Fibroblast of skin of right biceps (primary cell): ENCODE measurements at places on chromosomes 5 and 9.

DNA sequence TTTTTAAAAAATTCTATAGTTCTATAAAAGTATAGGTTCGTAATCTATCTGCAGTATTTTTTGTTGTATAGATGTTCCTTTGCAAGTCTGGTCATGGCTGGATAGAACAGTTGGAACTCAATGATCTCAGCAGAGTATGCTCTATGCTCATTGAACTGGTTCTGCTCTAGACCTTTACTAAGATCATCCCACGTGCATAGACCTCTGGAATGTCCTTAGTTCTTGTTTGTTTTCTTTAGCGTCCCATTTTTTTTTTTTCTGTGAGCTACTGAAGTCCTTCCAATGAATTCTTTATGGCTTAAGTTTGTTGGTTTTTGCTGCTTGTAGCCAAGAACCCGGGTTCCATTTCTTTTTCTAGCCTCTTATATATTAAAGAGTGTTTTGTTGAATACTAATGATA is 3.5 kb downstream of the TMEM38B start:
- DNase-seq = no peak

DNA sequence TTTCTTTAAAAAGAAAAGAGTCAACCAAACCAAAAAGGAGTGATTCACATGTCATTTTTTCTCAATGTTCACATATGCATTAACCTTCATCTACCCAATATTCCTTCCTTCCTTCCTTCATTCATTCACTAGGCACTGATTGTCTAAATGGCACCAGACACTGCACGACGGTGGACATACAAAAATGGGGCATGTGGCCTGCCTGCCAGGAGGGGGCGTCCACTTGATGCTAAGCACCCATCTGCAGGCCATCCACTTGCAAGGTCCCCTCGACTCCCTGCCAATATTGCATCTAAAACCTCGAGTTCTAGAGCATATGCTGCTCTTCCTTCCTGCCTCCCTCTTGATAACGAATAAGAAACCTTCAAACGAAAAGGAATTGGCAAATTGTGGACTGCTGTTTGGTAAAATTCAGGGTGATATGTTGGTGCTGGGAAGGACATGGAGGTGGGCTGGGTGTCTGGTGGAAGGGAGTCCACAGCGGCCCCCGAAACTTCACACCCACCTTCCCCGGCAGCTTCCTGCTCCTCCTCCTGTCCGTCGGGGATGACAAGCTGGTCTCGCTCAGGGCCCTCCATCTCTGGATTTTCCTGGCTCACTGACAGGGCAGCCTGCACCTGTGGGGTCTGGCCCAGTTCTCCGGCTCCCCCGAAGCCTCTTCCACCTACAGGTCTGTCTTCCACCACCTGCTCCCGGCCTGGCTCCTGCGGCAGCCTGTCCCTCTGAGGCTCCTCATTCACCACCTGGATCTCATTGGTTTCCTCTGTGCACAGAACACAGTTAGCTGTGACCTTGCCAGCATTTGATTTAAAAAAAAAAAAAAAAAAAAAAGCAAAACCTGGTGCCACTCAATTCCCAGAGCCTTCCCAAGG is 64.3 kb downstream of the GOLM1 start:
- peak; percentile 46 for DNase-seq

DNA sequence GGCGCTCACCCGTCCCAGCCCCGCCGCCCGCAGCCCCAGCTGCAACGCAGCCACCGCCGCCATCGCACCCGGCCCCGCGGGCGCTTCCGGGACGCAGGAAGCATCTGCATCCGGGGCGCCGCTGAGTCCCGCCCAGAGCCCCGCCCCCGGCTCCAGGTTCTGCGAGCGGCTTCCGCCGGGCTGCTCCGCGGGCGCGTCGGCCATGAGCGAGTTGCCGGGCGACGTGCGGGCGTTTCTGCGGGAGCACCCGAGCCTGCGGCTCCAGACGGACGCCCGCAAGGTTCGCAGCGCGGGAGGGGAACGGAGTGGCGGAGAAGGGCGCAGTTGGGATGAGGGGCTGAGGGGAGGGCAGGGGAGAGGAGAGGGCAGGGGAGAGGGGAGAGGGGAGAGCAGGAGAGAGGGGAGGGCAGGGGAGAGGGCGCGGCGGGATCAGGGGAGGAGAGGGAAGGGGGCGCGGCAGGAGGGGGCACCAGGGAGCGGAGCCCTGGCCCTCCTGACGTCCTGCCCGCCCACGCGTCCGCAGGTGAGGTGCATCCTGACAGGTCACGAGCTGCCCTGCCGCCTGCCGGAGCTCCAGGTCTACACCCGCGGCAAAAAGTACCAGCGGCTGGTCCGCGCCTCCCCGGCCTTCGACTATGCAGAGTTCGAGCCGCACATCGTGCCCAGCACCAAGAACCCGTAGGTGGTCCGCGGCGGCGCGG is at the start of the genes SURF1 and SURF2:
Gene SURF1 (minus strand): TSS at position 97 of the 701 bp plus-strand sequence. CDS start 34 bp downstream, at position 63.
Gene SURF2 (plus strand): TSS at position 160 of the 701 bp plus-strand sequence. CDS start 43 bp downstream, at position 203.
- DNase-seq = peak; percentile 77

DNA sequence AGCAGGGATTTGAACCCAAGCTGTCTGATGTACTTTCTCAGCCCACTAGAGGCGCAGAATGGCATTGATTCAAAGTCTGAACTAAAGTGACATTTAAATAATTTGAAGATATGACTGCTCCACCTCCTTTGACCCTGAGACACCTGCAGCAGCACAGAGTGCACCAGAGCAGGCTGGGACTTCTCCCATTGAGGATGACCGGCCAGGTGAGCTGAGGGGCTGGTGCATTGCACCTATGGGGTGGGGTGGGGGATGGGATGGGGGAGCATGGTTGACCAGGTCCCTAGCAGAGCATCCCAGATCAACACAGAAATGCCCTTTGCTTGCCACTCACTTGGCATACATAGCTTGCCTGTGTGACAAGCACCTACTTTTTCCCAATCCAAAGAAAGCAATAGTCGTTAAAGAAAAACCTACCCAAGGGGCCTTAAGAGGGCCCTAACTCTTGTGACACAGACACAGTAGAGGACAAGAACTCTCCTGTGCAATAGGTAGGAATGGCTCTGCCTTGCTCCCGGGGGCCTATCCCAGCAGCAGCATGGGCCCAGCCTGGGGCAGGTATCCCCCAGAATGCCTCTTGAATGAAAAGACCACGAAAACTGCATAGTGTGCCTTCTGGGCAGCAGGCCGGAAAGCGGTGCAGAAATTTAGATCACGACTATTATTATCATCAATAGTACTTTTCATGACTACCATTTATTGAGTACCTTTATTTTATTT is 6.5 kb downstream of the SH3PXD2B start:
- no peak for DNase-seq

GRCh38 chr9:117184173-117184572 is 230.7 kb downstream of the ASTN2 start:
- DNase-seq = no peak

DNA sequence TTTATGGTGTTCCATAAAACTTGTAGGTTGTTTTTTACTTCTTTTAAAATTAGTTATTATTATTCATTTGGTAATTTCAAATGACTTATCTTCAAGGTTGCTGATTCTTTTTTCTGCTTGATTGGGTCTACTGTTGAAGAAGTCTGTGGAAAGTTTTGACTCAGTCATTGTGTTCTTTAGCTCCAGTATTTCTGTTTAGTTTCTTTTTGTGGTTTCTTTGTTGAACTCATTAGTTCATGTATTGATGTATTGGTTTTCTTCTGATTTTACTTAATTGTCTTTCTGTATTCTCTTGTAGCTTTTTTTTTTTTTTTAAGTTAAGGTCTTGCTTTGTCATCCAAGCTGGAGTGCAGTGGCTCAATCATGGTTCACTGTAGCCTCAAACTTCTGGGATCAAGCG is 345.4 kb upstream of the MEF2C start:
- no peak for DNase-seq

GRCh38 chr9:70411121-70411929 is 3.1 kb downstream of the KLF9 start:
- DNase-seq = peak; percentile 43

DNA sequence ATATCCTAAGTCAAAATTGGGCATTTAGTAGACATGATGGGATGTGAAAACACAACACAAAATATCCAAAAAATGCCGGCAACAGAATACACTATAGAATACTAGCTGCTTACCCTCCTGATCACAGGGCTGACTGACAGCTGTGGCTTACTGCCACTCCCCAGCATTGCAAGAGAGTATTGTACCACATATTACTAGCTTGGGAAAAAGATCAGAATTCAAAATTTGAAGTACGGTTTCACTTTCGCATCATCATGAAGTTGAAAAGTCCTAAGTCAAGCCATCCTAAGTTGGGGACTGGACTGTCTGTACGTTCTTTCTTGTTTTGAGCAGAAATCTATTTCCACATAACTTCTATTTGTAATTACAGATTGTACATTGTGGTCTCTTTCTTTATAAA is 851.4 kb downstream of the MAT2B start:
- no peak for DNase-seq

- peak; percentile 51 for DNase-seq
Observed at GRCh38 chr5:168291342-168291963, at the start of gene WWC1. Gene WWC1 (plus strand): TSS chr5:168291645. CDS start chr5:168292153, 508 bp downstream.

- DNase-seq = no peak
Observed at GRCh38 chr9:93252781-93253530, 69.0 kb downstream of the WNK2 start.

GRCh38 chr5:173825215-173825865 is 62.8 kb upstream of the CPEB4 start:
- peak; percentile 7 for DNase-seq

DNA sequence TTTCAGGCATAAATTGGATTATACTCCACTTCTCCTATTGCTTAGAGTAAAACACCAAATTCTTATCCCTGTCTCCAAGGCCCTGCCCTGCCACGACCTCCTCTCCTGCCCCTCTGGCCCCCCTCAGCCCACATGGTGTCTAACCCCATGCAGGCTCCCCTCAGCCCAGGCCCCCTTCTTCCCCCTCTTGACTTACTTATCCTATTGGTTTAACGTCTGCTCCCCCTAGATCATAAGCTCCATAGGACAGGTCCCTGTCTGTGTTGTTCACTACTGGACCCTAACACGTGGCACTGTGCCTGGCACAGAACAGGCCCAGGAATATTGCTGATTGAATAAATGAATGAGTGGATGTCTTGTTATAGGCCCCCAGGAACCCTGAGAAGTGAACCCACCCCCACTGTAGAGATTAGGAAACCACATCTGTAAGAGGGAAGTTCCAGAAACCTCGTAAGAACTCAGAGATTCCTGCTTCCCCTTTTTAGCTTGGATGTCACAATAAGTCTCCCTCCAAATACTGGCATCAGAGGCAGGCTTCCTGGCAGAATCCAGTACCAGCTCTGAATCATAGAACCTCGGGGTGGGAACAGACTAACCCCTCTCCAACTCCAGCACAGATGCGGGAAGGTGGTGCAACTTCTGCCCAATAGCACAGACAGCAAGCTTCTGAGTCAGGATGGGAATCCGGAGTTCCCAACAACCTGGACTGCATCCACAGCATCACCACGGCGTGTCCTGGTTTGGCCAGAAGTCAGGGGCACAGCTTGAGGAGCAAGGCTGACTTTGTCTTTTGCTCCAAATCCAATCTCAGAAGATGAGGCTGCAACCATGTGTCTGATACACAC is 31.5 kb downstream of the HRH2 start:
- DNase-seq = peak; percentile 8

- peak; percentile 87 for DNase-seq
Observed at GRCh38 chr5:159041444-159042198, 58.1 kb downstream of the EBF1 start.

DNA sequence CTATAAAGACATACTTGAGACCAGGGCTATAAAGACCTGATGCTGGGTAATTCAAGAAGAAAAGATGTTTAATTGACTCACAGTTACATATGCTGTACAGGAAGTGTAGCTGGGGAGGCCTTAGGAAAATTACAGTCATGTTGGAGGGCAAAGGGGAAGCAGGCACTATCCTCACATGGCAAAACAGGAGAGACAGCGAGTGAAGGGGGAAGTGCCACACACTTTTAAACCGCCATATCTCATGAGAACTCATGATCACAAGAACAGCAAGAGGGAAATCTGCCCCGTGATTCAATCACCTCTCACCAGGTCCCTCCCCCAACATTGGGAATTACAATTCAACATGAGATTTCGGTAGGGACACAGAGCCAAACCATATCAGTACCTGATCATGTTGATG is 89.9 kb upstream of the ADAMTSL1 start:
- DNase-seq = no peak

GRCh38 chr5:150298701-150299451 is 3.8 kb downstream of the ARSI start:
- peak; percentile 98 for DNase-seq

DNA sequence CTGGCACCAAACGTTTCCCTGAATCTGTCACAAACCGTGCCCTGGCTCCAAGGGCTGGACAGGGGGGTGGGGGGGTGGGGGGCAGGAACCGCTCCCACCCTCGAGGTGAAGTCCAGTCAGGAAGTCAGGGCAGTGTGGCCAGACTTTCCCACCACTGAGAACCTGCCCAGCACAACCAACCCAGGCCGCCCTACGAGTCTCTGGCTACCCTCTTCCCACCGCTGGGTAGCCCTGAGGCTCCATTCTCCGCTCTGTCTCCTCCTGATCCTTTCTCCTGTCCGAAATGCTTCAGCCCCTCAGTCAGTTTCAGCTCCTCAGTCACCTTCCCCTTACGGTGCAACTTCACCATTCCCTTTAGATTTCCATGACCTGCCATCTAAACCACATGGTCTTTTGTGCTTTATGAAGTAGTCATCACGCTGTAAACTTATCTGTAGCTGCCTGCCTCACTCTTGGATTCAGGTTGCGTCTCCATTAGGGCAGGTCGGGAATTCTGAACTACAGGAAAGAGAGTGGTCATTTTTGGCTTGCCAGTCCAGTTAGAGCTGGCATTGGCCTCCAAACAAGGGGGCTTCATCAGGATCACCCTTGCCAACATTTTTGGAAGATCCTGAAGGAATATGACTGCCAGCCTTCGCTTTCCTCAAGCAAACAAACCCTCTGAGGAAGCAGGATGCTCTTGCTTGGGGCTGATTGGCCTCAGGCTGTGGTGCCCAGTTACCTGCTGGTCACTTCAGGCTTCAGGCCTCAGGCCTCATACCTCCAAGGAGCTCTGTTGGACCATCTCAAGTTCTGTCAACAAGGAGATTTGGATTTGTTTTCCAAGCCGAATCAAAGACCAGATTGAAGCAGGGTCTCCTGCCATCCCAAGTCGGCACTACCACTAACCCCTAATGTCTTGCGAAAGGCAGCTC is 794 bp upstream of the DCAF12 start:
- DNase-seq = no peak

DNA sequence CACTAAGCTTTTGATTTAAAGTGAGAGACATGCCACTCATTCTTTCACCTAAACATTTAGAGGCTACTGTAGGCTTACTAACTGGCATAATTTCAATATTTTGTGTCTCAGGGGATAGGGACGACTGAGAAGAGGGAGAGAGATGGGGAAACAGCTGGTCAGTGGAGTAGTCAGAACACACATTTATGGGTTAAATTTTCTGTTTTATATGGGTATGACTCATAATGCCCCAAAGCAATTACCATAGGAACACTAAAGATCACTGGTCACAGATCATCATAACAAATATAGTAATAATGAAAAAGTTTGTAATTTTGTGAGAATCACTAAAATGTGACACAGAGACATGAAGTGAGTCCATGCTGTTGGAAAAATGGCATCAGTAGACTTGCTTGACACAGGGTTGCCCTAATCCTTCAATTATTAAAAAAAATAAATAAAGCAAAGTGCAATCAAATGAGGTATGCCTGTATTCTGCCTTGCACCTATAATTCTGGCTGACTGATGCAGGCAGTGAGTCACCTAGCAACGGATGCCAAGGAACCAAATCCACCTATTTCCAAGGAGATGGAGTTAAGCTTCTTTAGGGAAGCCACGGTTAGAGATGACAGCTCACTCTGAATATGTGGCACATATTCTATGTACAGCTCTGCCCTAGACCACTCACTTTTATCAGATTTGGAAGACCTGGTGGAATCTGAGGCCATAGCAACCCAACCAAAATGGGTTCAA is 166.1 kb downstream of the MARCHF11 start:
- DNase-seq = peak; percentile 8
